ENCODE measurements at places on chromosomes 2 and 18. TPM values are rescaled to one million over a fixed set of nuclear protein-coding genes. Genes with fewer than 3 reads are reported as not detected.

- DNase-seq, result no peak
Measured at GRCh38 chr18:3848316-3848715, 398.3 kb downstream of the TGIF1 start.

GRCh38 chr2:36780231-36780839 lies 83.8 kb downstream of the VIT start:
- DNase-seq, result peak; percentile 8

GRCh38 chr2:159445307-159445706 lies 158.8 kb upstream of the WDSUB1 start:
- DNase-seq, result peak; percentile 2

DNA sequence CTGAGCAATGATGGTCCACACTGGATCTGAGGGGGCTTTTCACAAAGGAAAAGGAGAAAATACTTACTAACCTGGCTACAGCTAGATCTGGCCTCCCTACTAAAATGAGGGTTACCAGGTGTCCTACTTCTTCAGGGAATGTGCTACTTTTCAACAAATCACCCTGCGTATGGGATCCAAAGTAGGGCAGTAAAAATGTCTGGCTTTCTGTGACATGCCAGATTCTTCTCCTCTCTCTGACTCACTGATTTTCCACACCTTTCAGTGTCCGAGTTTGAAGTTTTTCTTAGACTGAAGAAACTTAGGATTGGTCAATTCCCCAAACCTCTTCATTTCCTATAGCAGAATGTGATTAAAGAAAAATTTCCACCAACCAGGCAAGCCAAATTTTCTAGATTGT lies 71.2 kb downstream of the SLC8A1 start:
- no peak for DNase-seq

DNA sequence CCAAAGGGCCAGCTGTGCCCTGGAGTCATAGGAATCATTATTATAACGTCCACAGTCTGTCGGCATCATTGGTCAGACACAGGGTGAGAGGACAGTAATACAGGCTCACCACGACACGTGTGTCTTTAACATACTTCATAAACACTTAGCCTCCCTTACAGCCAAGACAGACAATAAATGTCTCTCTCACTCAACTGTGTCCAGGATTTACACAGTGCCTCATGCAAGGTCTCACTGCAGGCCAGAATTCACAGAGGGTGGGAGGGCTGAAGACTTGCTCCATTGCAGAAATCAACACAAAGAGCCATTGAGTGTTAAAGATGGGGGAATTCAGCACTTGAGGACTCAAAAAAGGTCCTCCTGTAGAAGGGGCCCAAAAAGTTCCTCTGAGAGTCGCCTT lies 210.5 kb downstream of the BCL2 start:
- no peak for DNase-seq

GRCh38 chr2:60962528-60962927 lies 55.0 kb upstream of the PEX13 start:
- DNase-seq, result no peak

DNA sequence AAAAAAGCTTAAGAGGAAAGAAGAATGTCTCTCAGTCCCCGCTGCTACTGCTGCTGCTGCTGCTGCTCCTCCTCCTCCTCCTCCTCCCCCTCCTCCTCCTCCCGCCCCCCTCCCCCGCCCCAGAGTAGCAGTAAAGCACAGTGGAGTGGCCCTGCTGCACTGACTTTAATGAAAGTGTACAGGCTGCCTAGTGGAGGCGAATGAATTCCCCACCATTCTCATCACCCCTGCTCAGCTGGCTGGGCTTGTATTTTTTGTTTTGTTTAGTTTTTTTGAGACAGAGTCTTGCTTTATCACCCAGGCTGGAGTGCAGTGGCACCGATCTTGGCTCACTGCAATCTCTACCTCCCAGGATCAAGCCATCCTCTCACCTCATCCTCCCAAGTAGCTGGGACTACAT lies 34.3 kb downstream of the GORASP2 start:
- no peak for DNase-seq

- DNase-seq, result no peak
Measured at GRCh38 chr2:119668546-119668945, 10.5 kb upstream of the TMEM177 start.

GRCh38 chr2:191255271-191255670 lies 10.1 kb downstream of the MYO1B start:
- DNase-seq, result no peak

- no peak for DNase-seq
Measured at GRCh38 chr2:231222318-231223000, 24.0 kb downstream of the ARMC9 start.

GRCh38 chr2:176822060-176822459 lies 390.5 kb upstream of the HNRNPA3 start:
- DNase-seq, result no peak

DNA sequence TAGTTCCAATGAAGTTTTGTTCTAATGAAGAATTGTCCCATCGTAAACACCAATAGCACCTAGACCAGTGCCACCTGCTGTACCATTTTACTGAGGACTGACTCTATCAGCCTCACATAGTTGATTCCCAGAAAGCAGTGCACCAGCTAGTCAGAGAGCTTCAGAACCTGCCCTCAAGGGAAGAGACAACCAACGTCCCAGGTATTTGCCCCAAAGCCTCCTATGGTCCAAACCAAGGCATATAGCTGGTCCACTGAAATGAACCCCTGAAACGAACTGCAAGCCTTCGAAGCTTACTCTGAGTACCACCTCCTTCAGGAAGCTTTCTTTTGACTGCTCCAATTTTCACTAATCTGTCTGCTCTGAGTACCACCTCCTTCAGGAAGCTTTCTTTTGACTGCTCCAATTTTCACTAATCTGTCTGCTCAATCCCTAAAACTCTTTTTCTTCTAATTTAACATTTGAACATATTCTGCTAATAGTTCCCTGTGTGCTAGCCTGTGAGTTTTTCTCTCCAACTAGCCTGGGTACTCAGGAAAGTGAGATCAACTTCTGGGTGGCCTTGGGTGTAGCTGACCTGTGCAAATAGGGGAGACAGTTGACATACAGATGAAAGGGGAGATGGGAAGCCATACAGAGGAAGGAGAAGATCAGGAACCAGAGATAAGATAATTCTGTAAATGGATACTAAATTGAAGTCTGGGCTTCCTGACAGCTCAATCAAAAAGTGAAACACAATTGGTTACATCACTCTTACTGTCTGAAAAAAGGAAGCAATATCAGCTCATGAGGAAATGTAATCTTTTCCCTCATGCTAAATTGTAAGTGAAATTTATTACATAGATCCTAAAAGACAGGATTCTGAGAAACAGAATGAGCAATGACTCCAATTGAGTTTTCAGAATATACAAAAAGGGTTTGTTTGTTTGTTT lies 33.5 kb upstream of the EML4 start:
- DNase-seq, result no peak

The DPYSL5 gene
- not detected for total RNA-seq

The GRB14 gene
- not detected for total RNA-seq

The PRSS56 gene
- total RNA-seq, result 0.39 TPM

The SNTG2 gene
- total RNA-seq, result 3.8 TPM

The ATIC gene
- 189 TPM for total RNA-seq

The PPM1B gene
- total RNA-seq, result 47.6 TPM

The ANO7 gene
- total RNA-seq, result 0.90 TPM

The IL36B gene
- total RNA-seq, result not detected

The APCDD1 gene
- total RNA-seq, result not detected

The C1GALT1C1L gene
- total RNA-seq, result not detected
